Stimulated activated CD4-positive, alpha-beta T cell treated with anti-CD3 and anti-CD28 coated beads, TNF-alpha, amount 100 ng/mL, for 48 hours (primary cell): ENCODE measurements at places on chromosomes 3 and 15.
A peak's percentile ranks its signal among the peaks of the same experiment; 100 is the strongest.

DNA sequence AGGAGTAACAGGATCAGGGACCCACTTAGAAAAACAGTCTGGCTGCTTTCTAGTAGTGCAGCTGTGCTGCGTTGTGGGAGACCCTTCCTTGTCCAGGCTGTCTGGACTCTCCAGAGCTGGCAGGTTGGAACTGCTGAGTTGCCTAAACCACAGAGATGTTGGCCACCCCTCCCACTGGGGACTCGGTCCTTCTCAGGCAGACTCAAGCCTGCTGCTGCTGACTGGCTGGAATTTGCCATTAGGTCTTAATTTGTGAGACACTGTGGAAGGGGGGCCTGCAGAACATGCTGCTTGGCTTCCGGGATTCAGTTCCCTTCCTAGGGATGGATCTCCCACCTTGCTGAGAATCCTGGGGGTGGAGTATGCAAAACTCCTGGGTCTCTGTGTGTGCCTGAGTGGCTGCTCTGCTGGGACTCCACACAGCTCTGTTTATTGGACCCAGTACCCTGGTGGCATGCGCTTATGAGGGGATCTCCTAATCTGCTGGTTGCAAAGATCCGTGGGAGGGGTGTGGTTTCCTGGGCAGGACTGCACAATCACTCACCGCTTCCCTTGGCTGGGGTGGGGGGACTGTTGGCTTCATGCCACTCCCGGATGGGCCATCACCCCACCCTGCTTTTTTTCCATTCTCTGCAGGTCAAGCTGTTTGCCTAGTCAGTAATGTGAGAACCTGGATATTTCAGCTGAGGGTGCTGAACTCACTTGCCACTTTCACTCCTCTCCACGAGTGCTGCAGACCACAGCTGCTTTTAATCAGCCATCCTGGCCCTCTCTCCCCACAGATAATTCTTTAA, 150.5 kb downstream of the CFAP20DC start:
- DNase-seq: no peak

DNA sequence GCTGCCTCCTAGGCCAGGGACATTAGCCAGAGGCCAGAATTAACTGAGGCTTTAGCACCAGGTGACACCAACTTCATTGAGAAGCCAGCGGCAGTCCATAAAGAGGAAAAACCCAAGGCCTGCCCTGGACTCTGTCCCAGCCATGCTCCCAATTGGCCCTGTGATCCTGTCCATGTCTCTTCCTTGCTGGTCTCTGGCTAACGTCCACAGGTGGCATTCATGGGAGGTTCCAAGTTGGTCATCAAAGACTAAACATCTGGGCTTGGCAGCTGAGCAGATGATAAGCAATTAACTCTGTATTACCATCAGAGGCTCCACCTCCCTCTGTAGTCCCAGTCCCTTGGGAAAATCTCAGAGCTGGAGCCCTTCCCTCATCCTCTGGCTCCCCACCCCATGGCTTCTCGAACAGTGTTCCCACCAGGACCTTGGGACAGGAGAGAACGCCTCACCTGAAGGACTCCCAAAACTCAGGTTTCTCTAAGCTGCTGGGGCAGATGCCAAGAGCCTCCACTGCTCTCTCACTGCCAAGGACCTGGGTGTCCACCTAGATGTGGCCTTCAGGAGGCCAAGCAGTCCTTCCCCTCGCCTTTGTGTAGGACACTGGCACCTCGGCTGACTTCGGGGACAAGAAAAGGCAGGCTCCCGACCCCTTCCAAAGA, 40.4 kb downstream of the GOLGA6A start:
- no peak for DNase-seq

DNA sequence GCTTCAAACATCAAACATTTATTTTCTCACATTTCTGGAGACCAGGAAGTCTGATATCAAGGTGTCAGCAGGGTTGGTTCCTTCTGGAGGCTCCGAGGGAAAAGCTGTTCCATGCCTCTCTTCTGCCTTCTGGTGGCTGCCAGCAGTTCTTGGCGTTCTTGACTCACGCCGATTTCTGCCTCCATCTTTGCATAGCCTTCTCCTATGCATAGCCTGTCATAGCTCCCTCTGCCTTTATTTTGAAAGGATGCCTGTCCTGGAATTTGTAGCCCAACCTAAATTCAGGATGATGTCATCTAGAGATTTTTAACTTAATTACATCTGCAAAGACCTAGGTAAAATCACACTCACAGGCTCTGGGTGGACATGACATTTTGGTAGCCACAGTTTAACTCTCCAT, 70.4 kb downstream of the RGMA start:
- no peak for DNase-seq

GRCh38 chr3:141735176-141735575, 2.9 kb upstream of the RNF7 start:
- DNase-seq: no peak

GRCh38 chr3:16837602-16838001, 47.2 kb upstream of the PLCL2 start:
- no peak for DNase-seq

DNA sequence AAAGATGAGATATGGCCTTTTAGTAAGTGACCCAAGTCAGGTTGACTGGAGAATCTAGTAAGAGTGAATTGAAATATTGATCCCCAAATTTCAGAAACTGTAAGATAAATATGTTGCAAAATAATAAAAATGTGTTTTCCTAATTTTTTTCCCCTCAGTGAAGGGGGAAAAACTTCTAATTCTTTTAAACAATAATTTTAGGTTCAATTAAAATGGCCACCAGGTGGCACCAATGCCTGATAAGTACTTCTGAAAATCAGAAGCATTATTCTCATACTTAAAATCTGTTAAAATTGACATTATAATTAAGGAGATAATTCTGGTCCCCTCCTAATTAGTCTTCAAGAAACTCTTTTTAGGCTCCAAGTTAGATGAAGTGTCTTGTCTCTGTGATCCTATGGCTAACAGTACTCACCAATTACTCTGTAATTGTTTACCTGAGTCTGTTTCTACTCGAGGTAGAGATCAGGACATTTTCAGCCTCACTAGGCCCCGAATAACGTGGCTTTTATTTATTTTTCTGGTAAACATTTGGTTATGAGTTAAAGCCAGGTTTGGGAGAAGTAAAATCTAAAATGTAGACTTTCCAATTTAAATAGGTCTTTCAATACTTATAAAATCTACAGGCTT, 52.6 kb downstream of the NMD3 start:
- no peak for DNase-seq

DNA sequence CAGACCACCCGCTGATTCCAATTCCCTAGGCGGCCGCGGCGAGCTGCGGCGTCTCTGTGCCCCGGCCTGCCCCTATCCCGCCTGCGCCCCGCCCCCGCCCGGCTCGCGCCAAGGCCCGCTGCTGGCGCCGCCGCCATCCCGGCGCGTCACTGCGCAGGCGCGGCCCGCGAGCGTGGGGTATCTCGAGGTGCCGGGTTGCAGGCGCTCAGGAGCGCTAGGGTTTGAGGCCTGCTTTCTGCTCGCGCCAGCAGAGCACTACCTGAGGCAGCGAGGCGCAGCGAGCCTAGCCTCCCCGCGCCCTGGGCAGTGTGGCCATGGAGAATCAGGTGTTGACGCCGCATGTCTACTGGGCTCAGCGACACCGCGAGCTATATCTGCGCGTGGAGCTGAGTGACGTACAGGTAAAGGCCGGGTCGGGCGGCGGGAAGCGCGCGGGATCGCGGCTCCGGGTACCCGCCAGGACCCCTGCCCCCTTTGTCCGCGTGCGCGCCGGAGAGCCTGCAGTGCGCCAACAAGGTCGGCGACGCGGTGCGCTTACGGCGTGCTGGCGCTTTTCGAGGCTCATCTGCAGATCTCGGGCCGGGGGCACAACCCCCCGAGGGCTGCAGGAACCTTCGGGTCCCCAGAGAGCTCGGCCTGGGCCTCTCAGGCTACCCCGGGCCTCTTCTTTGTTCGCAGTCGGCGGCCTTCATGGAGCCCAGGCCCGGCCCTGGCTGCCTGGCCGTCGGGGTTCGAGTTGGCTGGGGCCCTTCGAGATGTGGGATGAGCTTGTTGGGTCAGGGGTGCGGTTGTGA, at the start of gene HACD3:
Gene HACD3, plus strand, starts transcription at position 146 of the 794 bp plus-strand sequence. Its CDS starts 169 bp downstream, at position 315.
- peak; percentile 82 for DNase-seq

GRCh38 chr15:80265021-80265420, 13.0 kb upstream of the CTXND1 start:
- peak; percentile 23 for DNase-seq

DNA sequence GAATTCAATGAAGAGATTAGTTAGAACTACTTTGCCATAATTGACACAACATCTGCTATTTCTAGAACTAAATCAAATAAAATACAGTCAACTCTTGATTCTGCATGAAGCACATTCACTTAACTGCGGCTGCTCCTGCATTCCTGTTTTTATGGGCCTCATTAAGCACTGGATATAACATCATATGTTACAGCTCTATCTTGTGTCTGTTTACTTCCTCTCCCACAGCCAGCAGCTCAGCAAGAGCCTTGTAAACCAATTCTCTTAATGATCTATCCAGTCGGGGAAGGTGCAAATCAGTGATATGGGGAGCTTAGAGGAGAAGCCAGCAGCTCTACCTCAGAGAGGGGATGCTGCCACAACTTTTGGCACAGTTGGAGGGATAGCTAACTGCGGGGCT, 329.2 kb downstream of the ARRDC4 start:
- DNase-seq: no peak

- DNase-seq: no peak
Observed at GRCh38 chr3:23647706-23648258, 158.0 kb upstream of the UBE2E1 start.

DNA sequence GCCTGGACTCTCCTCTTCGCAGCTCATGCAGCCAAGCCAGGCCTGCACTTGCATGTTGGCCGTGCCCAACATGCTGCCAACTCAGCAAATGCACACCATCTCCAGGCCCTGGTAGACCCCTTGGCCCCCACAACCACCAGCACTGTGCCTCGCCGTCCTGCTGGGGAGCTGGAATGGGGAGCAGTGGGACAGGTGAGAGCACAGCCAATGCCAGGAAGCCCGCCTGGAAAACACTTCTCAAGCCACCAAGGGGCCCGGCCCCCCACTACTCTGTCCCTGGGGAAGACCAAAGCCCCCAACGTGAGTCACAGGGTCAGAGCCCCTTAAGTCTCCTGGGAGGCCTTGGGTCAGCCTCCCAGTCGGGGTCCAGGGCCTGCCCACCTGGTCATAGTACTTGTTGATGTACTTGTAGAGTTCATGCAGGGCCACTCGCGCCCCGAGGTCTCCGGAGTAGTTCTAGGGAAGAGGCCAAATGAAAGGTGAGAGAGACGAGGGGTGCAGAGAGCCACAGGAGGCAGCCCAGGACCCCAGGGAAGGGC, 24.5 kb downstream of the PLXNB1 start:
- DNase-seq: no peak

DNA sequence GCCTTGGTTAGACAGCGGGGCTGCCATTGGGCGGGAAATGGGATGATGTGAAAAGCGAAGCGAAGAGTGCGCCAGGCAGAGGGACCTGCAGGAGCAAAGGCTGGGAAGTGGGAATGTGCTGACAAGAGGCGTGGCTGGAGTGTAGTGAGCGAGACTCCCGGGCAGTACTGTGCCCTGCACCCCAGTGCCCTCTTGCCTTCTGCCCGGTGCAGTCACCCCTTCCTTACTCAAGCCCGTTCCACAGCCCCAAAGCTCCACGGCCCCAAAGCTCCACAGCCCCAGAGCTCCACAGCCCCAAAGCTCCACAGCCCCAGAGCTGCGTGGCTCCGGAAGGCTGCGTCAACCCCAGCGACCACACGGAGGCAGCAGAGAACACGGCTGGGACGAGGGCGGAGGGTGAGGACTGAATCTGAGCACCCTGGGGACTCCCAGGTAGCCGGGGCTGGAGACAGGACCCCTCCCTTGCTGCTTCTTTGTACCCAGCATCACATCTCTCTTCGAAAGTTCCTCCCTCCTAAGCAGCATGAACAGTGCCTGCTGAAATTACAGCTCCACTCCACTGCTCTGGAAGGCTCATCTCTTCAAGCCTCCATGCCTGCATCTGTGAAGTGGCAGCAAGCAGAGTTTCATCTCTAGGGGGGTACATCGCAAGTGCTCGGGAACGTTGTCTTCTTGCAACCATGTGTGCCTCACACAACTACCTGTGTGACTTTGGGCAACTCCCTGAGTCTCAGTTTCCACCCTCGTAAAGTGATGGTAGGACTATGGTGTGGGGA, 108.9 kb downstream of the FBLN2 start:
- DNase-seq: peak; percentile 48

- no peak for DNase-seq
Observed at GRCh38 chr3:98755601-98756000, 7.5 kb upstream of the ST3GAL6 start.

GRCh38 chr15:60184579-60184978, 180.5 kb downstream of the FOXB1 start:
- no peak for DNase-seq

- no peak for DNase-seq
Observed at GRCh38 chr15:41849861-41850260, 11.2 kb downstream of the PLA2G4B start.

GRCh38 chr3:132386259-132386658, 31.0 kb upstream of the DNAJC13 start:
- DNase-seq: no peak

GRCh38 chr15:72964542-72964941, 87.7 kb upstream of the NEO1 start:
- no peak for DNase-seq

GRCh38 chr3:108145578-108145977, 54.7 kb upstream of the CD47 start:
- DNase-seq: no peak

GRCh38 chr3:168325684-168326083, 230.0 kb upstream of the GOLIM4 start:
- no peak for DNase-seq

- DNase-seq: no peak
Observed at GRCh38 chr3:129934234-129935123, 40.0 kb upstream of the TRH start.

- DNase-seq: no peak
Observed at GRCh38 chr3:146625186-146625775, 20.1 kb upstream of the PLSCR5 start.

- DNase-seq: no peak
Observed at GRCh38 chr3:31762888-31763351, 218.1 kb downstream of the OSBPL10 start.

GRCh38 chr15:96207377-96208006, 123.0 kb upstream of the NR2F2 start:
- no peak for DNase-seq

- no peak for DNase-seq
Observed at GRCh38 chr3:142188846-142189245, 36.5 kb downstream of the GK5 start.
